H4 (cell line): ENCODE measurements at places on chromosomes 2 and 18. TPM values are rescaled to one million over a fixed set of nuclear protein-coding genes. Genes with fewer than 3 reads are reported as not detected.

The DYNAP gene
- not detected in 2 replicates for total RNA-seq

DNA sequence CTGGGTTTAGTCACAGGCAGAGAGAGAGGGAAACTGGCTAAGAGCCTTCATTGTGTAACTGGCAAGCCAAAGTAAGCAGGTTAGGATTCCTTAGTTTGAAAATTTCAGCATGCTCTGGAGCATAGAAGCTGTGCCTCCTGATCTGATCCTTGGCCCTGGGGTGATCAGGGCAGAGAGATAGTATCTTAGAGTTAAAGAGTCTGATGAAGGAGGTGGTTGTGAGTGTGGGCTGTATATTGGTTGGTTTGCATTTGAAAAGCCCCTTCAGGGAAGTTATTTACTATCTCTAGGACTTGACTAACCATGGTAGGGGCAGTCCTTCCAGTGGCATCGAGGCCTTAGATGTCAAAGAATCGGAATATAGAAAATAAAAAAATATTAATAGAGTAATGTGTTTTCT lies 230.1 kb downstream of the CD226 start:
- no peak for DNase-seq

DNA sequence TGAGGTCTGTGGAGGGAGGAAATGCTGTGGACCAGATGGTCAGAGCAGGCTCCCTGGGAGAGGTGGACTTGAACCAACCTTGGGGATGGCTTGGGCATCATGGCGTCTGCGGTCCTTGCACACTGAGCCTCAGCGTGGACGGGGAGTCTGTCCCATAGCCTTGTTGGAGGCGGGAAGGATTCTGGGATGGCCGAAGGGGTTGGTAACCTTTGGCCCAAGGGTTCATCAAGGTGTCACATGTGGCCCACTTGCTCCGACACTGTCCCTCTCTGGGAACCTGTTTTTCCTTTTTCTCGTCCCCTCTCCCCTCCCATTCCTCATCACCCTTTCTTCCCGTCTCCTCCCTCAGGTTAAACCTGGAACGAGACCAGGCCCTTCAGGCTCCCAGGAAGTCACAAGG lies 66.4 kb downstream of the MAPK4 start:
- no peak for DNase-seq

The CSRNP3 gene
- 2.7 and 3.7 TPM in 2 replicates for total RNA-seq

DNA sequence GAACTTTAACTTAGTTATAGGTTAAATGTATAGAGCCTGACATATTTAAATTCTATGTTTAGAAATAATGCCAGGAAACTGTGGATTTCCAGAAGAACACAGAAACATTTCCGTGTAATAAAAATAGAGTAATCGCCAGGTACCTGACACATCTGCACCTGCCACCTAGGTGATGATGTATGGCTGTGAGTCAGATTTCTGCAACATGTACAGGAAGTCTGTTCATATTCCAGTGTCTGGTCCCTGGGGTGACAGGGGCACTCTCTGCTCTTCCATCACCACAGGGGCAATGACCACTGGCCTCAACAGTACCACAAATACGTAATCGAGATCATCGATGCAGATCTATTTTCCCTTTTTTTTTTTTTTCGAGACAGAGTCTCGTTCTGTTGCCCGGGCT lies 101.1 kb upstream of the LPIN2 start:
- DNase-seq: no peak

DNA sequence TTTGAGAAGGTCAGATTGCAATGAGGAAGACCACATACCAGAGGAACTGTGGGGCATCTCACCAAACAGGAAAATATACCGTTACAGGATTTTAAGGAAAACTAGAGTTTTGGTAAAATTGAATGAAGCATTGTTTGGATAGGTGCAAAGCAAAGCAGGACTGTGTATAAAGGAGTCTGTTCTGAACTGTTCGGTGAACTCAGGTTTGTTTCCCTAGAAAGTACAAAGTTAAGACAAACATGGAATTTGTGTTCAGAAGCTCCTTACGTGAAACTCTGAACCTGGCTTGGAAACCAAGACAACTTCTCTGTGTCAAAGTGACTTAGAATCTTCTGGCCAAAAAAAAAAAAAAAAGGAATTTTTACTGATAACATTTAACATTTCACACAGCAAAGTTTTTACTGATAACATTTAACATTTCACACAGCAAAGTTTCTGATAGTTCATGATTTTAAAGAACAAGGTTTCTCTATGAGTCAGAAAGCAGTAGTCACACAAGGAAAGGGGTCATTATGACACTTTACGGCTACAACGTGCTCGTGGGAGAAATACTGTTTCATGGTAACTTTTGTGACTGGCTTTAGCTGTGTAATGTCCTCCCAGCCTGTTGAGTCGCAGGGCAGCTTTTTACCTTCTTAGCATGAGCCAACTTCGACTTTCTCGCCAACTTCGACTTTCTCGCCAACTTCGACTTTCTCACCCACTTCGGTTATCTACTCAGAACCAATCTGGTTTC lies 21.2 kb upstream of the TET3 start:
- no peak for DNase-seq

DNA sequence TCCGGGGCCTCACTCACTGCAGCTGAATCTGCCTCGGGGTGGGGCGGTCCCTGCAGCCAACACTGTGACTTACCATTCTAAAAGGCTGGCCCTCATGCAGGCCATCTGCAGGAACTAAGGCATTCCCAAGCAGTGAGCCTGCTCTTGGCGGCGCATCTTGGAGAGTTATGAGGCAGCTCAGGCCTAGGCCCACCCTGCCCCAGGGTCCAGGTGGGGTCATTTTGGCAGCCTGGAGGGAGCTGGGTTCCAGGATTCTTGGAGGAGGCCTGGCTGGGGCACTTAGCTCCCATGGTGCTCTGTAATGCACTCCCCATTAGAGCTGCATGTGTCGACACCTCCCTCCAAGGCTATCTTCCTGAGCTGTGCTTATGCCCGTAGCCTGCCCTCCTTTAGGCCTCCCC lies 14.8 kb upstream of the BIN1 start:
- no peak for DNase-seq

- no peak for DNase-seq
Observed at GRCh38 chr2:240567872-240568677, at the start of gene RNPEPL1. RNPEPL1 (plus strand) TSS chr2:240568484; CDS start chr2:240568587, 103 bp downstream.

GRCh38 chr2:35606394-35606793 lies 749.2 kb upstream of the CRIM1 start:
- no peak for DNase-seq

GRCh38 chr18:63099848-63100629 lies 219.5 kb downstream of the BCL2 start:
- DNase-seq: no peak

DNA sequence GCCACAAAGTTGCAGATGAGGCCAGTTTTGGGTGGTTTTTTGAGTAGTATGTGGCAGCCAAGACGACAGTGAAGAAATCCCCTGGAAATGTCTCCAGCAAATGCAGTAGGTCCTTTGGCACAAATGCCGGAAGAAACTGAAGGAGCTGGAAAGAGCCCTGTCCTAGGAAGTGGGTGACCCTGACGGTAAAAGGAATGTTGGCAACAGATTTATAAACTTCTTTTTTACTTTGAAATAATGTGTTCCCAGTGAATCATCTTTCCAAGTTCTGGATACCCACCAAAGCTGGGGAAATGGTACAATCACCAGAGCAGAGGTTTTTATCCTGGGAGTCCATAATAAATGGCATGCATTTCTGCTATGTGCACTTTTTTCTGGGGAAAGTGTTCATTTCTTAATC lies 112.9 kb downstream of the CSRNP3 start:
- DNase-seq: no peak

The REEP1 gene
- 1.6 and 1.8 TPM in 2 replicates for total RNA-seq
